ENCODE measurements at places on chromosomes 11 and 22.

DNA sequence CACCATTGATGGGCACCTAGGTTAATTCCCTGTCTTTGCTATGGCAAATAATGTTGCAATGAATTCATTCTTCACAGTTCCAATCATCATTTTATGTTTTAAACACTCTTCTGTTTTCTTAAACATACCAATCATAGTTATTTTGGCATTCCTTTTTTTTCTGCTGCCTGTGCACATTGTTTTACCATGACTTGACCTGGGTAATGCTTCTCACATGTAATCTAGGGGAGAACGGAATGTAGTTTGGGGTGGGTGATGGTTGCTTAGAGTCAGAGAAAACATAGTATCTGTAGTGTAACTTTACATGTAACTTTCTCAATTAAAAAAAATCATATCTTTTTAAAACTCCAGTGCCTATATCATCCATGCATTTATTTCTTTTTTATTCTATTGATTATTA is 1945.3 kb upstream of the RAG2 start:
- DNase-seq, result no peak

- DNase-seq, result no peak
Measured at GRCh38 chr22:49153921-49154320, 673.8 kb downstream of the BRD1 start.

DNA sequence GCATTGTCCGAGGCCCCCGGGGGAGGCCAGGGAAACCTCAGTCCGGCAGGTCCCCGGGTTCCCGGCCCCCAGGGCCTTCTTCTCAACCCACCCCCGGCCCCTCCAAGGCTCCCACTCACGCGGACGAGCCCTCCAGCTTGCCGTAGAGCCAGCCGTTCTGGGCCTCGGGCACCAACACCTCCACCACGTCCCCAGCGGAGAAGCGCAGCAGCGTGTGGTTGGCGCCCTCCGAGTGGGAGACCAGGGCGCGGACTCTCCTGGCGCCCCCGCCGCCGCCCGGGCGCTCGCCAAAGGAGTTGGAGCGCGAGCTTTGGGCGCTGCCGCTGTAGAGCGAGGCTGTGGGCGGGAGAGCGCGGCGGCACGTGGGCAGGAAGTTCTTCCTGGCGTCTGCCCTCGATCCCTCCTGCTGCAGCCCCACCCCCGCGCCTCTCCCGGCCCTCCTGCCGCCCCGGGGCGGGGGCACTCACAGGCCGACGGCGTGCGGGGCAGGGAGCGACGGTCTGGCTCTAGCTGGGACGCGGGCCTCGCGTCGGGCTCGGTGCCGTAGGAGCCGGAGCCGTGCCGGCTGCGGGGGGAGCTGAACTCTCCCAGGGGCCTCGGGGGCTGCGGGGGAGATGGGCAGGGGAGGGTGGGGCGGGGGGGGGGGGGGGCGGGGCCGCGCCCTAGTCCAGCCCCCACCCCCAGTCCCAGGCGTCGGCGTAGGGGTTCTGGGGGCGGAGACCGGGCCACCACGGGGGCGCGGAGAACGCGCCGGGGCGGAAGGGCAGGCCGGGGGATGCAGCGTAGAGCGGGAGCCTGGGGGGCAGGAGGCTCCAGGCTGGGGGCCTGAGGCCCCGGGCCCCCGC is 4.9 kb upstream of the SLC16A8 start:
- no peak for DNase-seq

- peak; percentile 17 for DNase-seq
Measured at GRCh38 chr11:10930972-10931760, 73.3 kb upstream of the ZBED5 start.

- no peak for DNase-seq
Measured at GRCh38 chr11:122696662-122697061, 41.1 kb downstream of the UBASH3B start.

DNA sequence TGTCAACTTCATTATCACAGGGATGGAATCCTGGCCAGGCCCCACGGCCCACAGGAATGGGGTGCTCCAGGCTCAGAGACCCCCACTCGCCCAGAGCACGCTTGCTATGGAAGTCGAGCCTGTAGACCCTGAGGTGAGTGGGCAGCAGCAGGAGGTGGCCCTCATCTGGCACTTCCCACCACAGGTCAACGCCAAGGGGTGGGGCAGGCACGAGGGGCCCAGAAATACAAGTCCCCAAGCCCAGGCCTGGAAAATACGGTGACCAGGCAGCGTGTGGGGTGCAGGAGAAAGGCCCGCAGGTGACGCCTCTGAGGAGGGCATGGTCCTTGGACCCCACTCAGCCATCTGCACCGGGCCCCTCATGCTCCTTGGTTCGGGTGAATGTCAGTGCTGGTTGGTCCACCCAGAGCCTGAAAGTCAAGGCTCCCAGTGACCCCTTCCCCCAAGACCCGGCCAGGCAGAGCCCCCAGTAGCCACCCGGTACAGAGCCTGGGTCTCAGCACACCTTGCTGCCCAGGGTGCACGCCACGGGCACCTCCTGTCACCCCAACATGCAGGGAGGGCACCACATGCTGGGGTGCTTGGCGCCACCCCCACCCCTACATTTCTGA is 2.4 kb downstream of the MOB2 start:
- no peak for DNase-seq

- no peak for DNase-seq
Measured at GRCh38 chr11:10388574-10388973, 66.5 kb upstream of the AMPD3 start.

DNA sequence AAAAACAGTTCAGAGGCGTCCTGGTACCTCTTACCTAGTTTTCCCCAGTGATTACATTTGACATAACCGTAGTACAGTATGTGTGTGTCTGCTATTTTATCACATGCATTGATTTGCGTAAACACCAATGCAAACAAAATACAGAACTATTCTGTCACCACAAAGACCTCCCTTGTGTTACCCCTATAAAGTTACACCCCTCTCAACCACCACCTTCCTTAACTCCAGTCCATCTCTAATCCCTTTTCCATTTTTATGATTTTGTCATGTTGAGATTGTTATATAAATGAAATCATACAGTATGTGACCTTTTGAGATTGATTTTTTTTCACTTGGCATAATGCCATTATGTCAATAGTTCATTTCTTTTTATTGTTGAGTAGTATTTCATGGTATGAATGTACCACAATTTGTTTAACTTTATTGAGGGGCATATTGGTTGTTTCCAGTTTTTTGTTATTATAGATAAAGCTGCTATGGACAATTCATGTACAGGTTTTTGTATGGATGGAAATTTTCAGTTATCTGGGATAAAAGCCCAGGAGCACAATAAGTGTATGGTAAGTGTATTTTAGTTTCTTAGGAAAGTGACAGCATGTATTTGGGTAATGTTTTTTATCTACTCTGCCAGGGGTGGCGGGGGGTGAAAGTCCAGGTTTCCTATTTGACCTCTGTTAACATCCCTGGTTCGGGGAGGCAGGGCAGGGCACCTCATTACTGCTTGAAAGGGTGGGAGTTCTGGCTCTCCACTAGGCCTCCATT is 6.0 kb upstream of the SLC37A2 start:
- DNase-seq, result no peak

GRCh38 chr11:76103460-76103859 is 102.8 kb downstream of the WNT11 start:
- no peak for DNase-seq

DNA sequence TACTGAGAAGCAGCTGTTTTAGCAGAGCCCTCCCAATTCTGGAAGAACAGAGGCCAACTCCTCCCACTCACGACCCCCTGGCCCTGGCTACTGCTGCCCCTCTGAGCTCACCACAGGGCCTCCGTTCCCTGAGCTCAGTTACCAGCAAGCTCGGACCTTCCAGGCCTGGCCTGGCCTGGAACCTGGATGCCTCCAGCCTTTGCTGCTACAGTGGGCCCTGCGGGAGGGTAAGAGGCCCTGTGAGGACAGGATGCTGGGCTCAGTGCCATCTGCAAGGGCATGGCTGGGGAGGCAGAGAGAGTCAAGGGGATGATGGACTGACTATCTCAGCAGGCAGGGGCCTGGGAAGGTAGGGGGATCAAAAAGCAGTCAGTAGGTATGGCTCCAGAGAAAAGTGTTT is 209.9 kb upstream of the NCAM1 start:
- DNase-seq, result no peak

DNA sequence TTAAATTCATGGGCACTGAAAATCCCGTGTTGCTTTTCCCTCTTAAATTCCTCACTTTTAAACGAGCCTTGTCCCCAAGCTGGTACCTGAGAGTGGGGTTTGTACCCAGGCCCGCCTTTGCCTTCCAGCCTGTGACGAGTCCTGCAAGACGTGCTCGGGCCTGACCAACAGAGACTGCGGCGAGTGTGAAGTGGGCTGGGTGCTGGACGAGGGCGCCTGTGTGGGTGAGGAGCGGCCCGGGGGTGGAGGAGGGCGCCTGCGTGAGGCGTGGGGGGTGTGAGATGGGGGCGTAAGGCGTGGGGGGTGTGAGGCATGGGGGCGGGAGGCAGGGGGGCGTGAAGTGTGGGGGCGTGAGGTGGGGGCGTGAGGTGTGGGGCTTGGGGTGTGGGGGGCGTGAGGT is 4.0 kb downstream of the CRELD2 start:
- no peak for DNase-seq

- no peak for DNase-seq
Measured at GRCh38 chr11:77346906-77347603, 45.6 kb upstream of the GDPD4 start.

- DNase-seq, result no peak
Measured at GRCh38 chr11:27004103-27004502, 10.2 kb downstream of the FIBIN start.

- no peak for DNase-seq
Measured at GRCh38 chr11:40975076-40975475, 484.4 kb downstream of the LRRC4C start.

- DNase-seq, result no peak
Measured at GRCh38 chr11:123083623-123084029, 21.7 kb upstream of the HSPA8 start.

DNA sequence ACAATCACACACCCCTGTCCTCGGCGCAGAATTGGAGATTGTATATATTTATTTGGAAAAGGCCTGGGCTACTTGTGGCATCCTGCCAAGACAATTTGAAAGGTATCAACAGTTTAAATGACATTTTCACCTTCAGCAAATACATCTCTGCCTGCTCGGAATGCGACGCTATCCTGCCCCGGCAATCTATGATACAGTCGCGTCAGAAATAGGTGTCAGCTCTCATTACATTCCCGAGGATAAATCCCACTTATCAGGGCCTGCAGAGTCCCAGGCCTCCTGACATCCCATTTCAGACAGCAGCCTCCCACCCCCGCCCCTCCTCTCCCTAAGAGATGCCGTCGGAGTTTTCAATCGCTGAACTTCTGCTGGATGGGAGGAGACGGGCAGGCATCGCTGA is 114.7 kb downstream of the BRD1 start:
- DNase-seq, result no peak

GRCh38 chr11:109480251-109480650 is 58.3 kb downstream of the C11orf87 start:
- no peak for DNase-seq

DNA sequence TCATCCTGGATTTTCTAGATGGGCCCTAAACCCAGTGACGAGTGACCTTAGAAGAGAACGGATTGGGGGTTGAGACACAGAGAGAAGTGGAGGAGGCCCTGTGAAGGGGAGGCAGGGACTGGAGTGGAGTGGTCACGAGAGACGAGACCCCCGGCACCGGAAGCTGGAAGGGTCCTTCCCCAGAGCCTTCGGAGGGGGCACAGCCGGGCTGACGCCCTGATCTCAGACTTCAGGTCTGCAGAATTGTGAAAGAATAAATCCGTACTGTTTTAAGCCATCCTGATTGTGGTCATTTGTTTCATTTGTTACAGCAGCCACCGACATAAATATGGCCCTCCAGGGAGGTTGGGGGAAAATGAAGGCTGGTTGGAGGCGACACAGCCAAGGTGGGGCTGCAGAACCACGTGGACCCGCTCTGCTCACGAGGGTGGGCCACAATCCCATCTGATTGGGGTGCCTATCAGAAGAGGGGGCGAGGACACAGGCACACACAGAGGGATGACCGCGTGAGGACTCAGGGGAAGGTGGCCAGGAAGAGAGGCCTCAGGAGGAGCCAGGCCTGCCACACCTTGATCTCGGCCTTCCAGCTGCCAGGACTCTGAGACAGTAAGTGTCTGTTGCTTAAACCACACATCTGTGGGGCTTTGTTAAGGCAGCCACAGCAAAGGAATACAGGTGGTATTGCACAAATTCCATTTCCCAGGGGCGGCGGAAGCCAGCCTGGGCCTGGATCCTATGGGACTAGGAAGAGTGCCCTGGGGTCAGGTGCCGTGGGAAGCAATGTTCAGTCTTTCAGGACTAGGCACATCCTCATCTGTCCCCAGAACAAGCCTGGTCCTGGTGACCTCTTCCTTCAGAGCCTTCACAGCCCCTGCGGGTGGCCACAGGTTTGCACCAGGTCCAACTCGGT is 73.3 kb upstream of the SHANK2 start:
- DNase-seq, result no peak

GRCh38 chr11:117547195-117547850 is 219.7 kb downstream of the CEP164 start:
- no peak for DNase-seq

DNA sequence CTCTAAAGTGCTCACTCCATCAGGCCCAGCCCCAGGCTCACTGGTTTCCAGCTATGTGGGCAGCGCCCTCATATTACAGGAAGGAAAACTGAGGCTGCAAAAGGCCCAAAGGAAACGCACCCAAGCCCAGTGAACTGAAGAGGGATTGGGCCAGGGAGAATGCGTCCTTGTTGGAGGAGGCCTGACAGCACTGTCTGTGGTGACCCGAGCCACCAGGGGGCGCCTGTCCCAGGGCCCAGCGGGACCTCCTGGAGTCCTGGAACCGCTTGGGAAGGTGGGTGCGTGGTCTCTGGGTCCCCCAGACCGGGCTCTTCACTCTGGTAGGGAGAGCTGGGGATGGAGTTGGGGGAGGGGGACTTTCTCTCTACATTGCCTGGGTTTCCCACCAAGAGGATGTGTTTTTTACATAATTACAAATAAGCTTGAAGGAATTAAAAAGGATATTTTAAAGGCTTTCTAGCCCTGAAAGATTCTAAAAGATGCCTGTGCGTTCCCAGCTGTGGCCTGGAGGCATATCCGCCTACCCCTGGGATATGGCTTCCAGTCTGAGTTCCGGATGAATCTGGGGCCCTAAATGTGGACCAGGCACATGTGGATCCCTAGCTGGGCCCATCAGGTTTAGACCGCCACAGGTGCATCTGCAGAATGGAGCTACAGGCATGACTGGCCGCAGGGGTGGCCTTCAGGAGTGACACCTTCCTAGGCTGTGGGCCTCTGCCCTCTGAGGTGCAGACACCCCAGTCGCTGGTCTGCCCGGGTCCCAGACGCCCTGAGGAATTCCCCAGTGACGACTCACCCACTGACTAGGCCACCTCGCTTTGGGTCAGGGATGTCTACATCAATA is 4.2 kb downstream of the SPI1 start:
- no peak for DNase-seq

GRCh38 chr11:78030429-78031325 is 7.6 kb upstream of the KCTD14 start:
- DNase-seq, result peak; percentile 23

DNA sequence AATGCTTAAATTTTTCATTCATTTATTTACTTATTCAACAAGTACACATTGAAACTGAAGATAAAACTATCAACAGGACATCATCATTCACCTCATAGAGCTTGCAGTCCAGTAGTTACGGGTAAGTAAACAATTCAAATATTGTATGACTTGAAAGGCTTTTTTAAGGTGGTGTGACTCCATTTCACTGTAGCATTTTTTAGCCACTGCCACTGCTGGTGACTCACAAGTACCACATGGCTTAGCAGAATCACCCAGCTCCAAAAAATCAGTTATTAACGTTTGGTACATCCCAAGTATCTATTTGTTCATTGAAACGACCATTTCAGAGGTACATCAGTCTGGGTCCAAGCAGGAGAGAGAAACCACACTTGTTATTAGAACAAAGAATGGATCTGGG is 427.9 kb upstream of the DDI1 start:
- no peak for DNase-seq

GRCh38 chr11:46381819-46382645 is 563 bp downstream of the MDK start:
- no peak for DNase-seq

- no peak for DNase-seq
Measured at GRCh38 chr22:19419464-19420178, 11.9 kb downstream of the HIRA start.
